CD8-positive, alpha-beta memory T cell (primary cell): ENCODE measurements at places on chromosomes 5 and 9. TPM values are rescaled to one million over a fixed set of nuclear protein-coding genes. Genes with fewer than 3 reads are reported as not detected.
A peak's percentile ranks its signal among the peaks of the same experiment; 100 is the strongest.

- DNase-seq = no peak
Observed at GRCh38 chr5:171810227-171810626, 24.6 kb downstream of the SMIM23 start.

GRCh38 chr9:112810696-112811490 lies 60.3 kb downstream of the SNX30 start:
- no peak for DNase-seq

DNA sequence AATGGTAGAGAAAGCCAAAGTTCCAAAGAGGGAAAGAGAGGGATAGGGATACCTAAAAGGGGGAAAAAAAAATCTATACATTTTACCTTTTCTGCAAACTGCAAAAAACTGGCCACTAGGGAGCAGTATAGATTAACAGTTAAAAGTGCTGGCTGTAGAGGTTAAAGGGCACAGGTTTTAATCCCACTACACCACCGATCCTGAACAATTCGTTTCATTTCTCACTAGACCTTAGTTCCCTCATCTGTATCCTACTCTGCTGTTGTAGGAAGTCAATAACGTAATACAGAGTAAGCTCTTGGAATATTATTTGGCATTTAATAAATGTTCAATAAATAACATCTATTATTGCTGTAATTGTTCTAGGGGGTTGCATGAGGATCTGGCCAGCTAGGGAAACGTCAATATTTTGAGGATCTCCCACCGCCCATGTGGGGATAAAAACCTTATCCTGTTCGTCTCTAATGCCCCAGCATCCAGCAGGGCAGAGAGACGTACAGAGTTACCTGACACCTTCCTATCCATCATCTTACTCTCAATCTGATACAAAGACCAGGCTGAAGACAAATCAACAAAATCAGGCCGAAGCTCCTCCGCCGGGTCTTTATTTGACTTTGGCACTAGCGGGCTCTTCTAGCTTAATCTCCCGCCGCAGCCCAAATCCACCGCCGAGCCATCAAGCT lies 757 bp downstream of the CDC26 start:
- DNase-seq = no peak

- peak; percentile 18 for DNase-seq
Observed at GRCh38 chr5:157571357-157571827, 4.2 kb downstream of the ADAM19 start.

GRCh38 chr5:74328221-74328630 lies 312.3 kb downstream of the ENC1 start:
- DNase-seq = no peak

DNA sequence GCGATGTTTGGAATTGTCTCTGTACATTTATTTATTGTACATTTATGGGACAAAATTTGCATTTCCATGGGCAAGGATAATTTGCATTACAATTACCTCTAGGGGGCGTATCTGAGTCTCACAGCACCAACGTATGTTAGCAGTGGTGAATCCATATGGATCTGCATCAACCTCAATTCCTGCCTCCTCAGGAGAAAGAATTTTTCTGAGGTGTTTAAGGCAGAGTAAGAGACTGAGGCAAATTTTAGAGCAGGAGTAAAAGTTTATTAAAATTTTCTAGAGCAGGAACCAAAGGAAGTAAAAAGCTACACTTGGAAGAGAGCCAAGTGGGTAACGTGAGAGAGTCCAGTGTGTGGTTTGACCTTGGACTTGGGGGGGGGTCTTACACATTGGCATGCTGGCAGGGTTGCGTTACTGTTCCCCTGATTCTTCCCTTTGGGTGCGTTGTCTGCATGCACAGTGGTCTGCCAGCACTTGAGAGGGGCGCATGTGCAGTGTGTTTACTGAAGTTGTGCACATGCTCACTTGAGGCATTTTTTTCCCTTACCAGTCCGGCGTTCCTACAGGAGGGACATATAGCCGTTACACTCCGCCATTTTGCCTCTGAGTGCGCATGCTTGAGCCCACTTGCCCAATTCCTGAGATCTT lies 21.0 kb upstream of the RAB14 start:
- DNase-seq = no peak

- no peak for DNase-seq
Observed at GRCh38 chr5:164433106-164433870, 927.9 kb downstream of the MAT2B start.

DNA sequence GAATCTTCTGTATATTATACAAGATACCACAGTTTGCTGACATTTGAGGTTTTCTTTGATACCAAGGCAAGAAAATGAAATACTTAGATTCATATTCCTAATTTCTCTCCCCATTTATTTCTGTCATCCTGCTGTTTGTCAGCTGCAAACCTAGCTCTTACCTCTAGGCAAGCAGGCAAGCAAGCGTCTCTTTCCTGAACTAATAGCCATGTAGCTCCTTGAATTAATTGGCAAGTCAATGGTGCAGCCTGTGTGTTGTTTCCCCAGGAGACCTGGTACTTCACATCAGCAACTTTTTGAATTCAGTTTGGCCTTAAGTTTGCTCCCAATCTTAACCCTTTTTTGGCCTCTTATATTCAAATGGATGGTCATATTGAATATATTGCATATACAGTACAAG lies 573.6 kb upstream of the ARRDC3 start:
- no peak for DNase-seq

GRCh38 chr9:76897804-76898525 lies 7.9 kb downstream of the PRUNE2 start:
- no peak for DNase-seq

GRCh38 chr5:76376148-76376865 lies 26.8 kb upstream of the IQGAP2 start:
- no peak for DNase-seq

GRCh38 chr5:95956021-95956899 lies 5.4 kb downstream of the ELL2 start:
- no peak for DNase-seq

PCDHA13 gene
- total RNA-seq = not detected

LEAP2 gene
- total RNA-seq = 3.6 TPM

TGFBI gene
- 9.2 TPM for total RNA-seq

NR5A1 gene
- total RNA-seq = not detected
